ENCODE measurements at places on chromosomes 1 and 21.

DNA sequence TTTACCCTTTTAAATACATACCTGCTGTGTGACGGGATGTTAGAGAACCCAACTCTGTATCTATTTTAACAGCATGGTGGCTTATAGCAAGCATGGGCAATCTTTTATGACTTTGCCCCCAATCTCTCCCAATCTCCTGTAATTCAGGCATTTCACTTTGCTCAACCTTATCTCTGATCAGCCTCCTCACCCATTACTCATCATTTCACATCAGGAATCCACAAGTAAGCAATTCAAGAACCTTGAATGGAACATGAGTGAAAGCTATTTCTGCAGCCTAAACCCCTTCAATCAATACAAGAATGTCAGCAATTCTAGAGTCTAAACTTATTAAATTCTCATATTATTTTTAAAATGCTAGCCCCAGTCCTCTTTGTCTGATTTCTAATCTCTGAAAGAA, 199.8 kb downstream of the ST6GALNAC3 start:
- no peak for DNase-seq

DNA sequence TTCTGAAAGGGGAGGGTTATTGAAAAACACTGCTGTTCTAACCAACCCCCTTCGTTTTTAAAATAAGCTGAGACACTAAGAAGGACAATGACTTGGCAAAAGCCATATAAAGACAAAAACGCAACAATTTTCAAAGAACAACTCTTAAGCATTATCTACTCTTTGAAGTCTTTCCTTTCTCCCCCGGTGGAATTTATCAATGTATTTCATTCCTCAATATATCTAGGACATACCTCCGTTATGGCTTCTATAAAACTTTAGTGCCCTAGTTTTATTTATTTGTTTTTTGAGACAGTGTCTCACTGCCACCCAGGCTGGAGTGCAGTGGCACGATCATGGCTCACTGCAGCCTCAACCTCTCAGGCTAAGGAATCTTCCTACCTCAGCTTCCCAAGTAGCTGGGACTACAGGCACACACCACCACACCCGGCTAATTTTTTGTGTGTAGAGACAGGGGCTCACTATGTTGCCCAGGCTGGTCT, 3.2 kb downstream of the NRDC start:
- DNase-seq, result no peak

DNA sequence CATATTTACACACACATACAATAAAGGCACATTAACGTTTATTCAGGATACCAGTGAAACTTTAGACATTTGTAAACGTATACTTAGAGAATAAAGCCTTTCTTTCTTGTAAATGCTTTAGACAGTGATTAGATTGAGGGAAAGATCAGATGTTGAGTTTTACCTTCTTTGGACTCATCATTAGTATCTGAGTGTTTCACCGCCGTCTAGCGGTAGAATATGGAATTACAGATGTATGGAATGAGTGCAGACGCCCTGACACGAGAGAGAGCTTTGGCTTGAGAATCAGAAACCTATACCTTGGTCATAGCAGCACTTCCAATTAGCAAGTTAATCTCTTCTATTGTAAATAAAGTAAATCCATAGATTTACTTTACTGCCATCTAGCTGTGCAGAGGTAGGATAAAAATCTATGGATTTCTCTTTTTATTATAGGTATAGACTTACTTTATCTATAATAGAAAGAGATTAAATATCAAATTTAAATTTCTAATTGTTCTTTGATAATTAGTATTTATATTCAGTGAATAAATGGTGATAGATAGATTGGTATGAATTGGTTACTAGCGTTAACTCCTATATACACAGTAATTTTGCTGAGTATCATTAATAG, 12.6 kb downstream of the FLG2 start:
- DNase-seq, result peak; percentile 60

- no peak for DNase-seq
Measured at GRCh38 chr1:205301205-205301821, 20.2 kb downstream of the NUAK2 start.

- DNase-seq, result peak; percentile 23
Measured at GRCh38 chr1:225480825-225481434, 53.1 kb upstream of the LBR start.

GRCh38 chr1:65431111-65431705, 10.7 kb downstream of the LEPR start:
- DNase-seq, result peak; percentile 36

DNA sequence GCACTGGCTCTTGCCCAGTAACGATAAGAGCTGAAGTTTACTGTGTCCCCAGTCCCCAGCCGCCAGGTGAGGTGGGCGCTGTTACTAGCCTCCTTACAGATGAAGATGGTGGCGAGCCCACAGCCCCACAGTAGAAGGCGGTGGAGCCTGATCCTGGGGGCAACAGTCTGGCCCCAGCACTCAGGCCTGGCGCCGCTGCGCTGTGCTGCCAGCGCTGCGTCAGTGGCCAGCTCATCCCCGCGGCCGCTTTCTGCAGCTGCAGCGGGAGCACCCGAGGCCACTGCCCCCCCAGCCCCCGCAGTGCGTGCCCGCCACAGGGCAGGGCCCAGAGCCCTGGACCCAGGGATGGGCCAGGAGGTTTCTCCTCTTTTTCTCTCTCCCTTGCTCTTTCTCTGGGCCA, 13.3 kb downstream of the H6PD start:
- no peak for DNase-seq

DNA sequence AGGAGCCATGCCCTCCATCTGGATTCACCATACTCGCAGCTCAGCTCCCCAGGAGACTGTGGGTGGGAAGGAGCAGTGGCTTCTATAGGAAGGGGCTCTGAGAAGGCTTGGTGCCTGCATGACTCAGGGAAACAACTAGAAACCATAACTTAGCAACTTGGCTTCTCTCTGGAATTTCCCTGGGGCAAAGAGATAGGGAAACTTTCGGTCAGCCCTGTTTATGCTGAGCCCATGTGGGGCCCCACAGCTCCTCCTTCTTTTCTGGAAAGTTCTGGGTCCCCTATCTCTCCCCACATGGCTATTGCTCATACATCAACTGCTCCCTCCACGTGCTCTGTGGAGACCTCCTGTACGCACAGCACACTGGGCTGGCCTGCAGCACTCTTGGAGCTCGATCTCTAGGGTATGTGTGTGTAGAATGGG, 39.3 kb downstream of the PLEKHA6 start:
- no peak for DNase-seq

DNA sequence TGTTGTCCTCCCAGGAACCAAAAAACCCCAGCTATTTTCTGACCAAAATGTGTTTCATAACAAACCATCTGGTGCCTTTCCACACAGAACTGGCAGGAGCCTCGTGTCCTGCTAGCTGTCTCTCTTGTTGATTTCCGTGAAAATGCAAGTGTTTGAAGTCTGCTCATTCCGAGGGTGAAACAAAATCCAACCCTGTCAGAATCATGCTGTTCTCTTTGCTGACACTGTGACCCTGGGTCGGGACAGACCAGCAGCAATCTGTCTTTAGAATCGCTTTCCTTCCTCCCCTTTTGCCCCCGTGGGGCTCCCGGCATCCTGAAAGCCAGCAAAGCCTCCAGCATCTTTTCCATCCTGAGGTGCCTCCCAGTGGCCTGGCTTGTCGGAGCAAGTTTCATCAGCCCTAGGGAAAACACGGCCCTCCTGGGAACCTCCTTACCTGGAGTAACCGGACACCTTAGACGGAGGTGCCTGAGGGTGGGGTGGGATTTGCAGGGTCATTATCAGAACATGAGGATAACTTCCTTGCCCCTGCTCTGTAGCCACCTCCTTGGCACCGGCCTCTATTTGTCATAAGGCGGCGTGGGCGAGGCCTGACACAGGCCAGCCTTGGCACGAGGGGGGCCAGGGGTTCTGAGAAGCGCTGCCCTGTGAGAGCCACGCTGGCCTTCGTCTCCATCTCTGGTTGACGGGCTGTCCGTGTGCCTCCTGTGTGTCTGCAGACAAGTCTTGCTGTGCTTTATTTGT, 24.9 kb downstream of the LDLRAP1 start:
- DNase-seq, result no peak

GRCh38 chr1:248884632-248885295, 21.3 kb upstream of the PGBD2 start:
- DNase-seq, result no peak

DNA sequence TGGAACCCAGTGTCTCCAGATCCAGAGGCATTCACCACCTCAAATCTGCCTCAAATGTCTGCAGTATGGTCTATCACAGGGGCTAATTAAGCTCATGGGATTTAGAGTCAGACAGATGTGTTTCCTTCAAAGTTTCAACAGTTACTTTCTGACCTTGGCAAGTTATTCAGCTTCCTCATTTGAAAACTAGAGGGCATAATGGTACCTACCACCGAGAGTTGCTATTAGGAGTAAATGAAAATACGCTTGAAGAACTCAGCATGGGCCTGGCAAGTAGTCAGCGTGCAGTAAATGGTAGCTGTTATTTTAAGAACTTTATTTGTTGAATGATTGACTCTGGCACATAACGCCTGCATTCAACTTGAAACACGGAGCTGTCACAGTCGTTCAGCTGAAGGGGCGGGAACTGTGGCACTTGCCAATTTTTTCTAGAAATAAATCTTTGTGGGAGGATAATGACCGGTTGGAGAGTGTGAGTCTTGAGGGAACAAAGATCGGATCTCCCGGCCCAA, 1.2 kb upstream of the CAP1 start:
- DNase-seq, result no peak

DNA sequence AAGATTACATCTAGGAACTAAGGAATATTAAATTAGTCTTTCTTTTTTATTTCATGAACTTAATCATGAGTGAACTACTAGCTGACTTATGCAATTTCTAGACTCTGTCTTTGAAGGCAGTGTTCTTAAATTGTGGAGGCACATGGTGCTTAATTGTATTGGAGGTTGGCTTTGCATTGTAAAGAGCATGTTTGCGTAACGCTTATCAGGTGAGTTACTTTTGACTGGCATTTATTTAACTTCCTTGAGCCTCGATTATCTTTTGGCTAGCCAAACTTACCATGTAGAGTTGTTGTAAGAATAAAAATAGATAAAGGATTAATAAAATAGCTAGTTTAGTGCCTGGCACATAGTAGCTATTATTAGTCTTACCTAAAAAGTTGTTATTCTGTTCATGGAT, 262.4 kb downstream of the PDE4B start:
- no peak for DNase-seq

DNA sequence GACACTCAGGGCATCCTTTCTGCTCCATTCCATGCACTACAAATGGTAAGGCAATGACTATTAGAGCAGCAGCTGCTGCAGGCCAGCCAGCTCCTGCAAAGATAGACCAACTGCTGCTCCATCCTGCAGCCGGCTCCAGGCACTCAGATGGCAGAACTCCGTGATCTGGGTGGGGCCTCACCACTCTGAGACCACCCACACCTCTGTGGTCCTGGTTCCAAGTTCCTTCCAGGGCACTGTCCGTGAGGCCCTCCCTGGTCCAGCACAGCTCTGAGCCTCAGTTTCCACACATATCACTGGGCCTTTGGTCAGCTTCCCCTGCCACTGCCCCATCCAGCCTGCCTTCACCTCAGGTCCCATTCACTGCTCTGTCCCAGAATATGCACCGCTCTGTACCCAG, 114.7 kb downstream of the DMRTB1 start:
- no peak for DNase-seq

DNA sequence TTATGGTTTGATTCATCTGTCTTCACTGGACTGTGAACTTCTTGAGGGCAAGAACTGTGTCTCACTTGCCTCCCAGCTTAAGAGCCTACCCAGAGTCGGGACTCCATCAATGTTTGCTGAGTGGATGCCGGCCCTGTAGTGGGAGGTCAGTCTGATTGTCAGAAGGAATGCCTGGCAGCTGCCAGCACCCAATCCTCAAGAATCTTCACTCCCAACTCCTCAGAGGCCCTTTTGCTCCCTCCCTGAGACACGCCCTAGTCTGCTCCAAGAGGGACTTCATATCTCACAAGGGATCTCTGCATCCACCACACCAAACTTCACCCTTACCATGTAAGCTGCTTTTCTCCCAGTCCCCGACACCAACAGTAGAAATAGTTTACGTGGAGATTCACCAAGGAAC, 15.2 kb upstream of the KDM4A start:
- DNase-seq, result no peak

- no peak for DNase-seq
Measured at GRCh38 chr1:184892116-184892515, 82.2 kb downstream of the NIBAN1 start.

- DNase-seq, result peak; percentile 4
Measured at GRCh38 chr1:91201176-91201575, 179.3 kb upstream of the ZNF644 start.

DNA sequence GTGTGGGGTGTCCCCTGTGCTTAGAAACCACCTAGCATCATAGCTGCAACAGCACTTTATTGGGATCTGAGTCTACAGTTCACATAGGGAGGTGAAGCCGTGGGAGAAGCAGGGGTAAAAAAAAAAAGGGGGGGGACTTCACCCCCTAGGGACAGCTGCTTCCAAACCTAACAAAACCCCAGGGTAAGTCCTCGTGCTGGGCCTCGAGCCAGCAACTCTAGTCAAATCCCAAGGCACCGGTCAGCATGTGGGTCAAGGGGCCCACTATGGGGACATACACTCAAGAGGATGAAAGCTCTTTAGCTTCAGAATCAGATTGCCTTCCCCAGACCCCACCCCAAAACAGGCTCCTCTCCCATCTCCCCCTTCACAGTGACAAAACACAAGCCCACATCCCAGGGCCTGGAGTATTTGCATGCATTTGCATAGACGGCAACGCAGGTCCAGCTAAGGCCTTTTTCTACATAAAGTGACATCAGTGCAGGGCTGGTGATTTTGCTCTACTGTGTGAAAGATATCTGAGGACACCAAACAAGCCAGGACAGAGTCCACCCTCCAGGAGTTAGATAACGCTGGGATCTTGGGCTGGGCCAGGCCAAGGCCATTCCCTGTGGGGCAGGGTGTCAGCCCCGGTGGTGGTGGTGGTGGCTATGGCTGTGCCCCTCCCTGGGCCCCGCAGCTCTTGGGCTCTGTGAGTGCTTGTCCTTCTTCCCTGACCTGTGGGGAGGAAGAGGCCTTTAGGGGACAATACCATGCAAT, 8.1 kb upstream of the PMVK start:
- no peak for DNase-seq

GRCh38 chr1:19435181-19435580, 50.2 kb downstream of the CAPZB start:
- peak; percentile 61 for DNase-seq

- DNase-seq, result no peak
Measured at GRCh38 chr1:180627411-180627810, 4.4 kb upstream of the XPR1 start.

- DNase-seq, result no peak
Measured at GRCh38 chr1:216627252-216627651, 96.0 kb downstream of the ESRRG start.

- no peak for DNase-seq
Measured at GRCh38 chr1:4797016-4797410, 142.6 kb downstream of the AJAP1 start.

- DNase-seq, result no peak
Measured at GRCh38 chr1:109891930-109892329, 18.7 kb upstream of the CSF1 start.

GRCh38 chr1:27726173-27727044, 648 bp downstream of the FAM76A start:
- peak; percentile 29 for DNase-seq

GRCh38 chr21:44710756-44711326, 531 bp downstream of the TSPEAR start:
- no peak for DNase-seq

DNA sequence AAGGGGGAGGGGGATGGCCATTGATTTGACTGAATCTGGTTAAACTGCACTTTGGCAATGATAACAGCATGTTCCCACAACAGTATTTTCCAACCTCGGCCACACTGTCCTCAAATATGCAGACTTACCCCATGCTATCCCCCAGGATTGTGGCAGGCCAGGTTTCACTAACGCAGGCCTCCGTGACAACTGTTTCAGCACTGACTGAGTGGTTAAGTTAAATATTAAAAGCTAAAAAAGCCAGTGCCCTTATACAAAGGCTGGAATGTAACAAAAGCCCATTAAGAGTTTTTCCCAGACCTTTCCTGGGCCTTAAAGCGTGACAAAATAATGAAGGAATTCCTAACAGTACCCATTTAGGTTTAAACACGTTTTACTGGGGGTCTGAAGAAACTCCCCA, 202.9 kb downstream of the USP25 start:
- DNase-seq, result no peak

Measured in inflammatory macrophage (primary cell).